ENCODE measurements at places on chromosomes 3 and 15.

GRCh38 chr15:92605225-92605944, 50.2 kb downstream of the FAM174B start:
- DNase-seq = no peak

- no peak for DNase-seq
These were observed 230.8 kb upstream of the TBC1D5 start for GRCh38 chr3:17972959-17973906.

GRCh38 chr3:154250291-154250690, 74.0 kb downstream of the DHX36 start:
- DNase-seq = no peak

DNA sequence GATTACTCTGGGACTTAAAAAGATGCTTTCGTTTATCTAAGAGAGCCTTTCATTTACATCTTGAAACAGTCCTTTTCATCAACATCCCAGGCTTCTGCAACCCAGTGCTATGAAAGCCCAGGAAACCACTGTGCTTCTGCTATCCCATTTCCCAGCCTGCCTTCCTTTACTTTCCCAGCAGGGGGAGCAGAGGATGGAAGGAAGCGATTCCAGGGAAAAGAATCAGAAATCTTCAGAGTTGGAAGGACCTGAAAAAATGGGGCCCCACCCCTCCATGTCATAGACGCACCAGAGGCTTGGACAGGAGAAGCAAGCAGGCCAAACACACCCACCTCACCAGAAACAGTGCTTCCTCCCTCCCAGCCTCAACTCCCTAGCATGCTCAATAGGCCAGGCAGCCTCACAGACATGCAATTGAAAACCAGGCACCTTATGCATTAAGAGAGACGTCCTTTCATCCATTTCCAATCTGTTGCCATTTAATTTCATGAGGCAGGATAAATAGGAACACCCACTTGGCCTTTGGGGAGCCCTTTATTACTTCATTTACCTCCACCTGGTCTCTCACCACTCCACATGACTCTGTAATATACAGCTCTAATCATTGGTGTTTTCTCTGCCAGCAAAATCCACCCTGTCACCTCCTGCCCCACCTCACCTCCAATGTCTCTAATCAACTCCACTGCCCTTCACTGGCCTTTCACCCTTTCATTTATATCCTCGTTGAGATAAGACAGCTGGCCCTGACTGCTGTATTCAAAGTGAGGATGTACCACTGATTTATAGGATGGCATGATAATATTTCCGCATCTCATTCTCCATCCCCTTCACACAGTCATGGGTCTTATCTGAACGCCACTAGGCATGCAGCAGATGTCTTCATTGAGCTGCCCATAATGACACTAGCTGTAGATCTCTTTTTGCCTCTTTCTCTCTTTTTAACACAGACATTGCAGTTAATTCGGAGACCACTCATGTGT, 583.9 kb downstream of the NTRK3 start:
- DNase-seq = no peak

Data from Right ventricle myocardium inferior (tissue), 1 donor.